ENCODE measurements at places on chromosomes 16 and 17.

- no peak for DNase-seq
Measured at GRCh38 chr17:21278450-21279197, 5.9 kb upstream of the MAP2K3 start.

- DNase-seq = no peak
Measured at GRCh38 chr16:2933136-2933535, 21.4 kb downstream of the FLYWCH1 start.

- no peak for DNase-seq
Measured at GRCh38 chr17:73774852-73775251, 130.6 kb upstream of the SDK2 start.

- no peak for DNase-seq
Measured at GRCh38 chr17:41308251-41308917, 725 bp downstream of the KRTAP16-1 start.

GRCh38 chr16:78224342-78224741 lies 124.9 kb downstream of the WWOX start:
- no peak for DNase-seq

DNA sequence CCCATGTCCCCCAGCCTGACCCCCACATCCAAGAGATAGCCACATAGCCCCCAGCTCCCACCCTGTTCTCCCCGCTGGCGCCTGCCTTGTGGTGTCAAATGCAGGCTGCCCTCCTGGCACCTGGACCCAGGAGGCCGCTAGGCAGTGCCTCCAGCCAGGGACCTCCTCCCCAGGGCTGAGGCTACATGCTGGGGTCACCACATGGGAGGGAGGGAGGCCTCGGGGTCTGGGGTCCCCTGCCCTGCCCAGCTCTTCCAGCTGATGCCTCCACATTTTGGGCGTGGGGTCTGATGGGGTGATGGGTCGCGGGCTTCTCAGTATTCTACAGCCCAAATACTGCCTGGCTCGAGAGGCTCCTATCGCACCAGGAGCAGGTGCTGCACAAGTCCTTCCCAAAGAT lies 9.5 kb downstream of the TBC1D26 start:
- DNase-seq = no peak

- DNase-seq = no peak
Measured at GRCh38 chr17:10512856-10513255, 5.5 kb downstream of the MYH1 start.

DNA sequence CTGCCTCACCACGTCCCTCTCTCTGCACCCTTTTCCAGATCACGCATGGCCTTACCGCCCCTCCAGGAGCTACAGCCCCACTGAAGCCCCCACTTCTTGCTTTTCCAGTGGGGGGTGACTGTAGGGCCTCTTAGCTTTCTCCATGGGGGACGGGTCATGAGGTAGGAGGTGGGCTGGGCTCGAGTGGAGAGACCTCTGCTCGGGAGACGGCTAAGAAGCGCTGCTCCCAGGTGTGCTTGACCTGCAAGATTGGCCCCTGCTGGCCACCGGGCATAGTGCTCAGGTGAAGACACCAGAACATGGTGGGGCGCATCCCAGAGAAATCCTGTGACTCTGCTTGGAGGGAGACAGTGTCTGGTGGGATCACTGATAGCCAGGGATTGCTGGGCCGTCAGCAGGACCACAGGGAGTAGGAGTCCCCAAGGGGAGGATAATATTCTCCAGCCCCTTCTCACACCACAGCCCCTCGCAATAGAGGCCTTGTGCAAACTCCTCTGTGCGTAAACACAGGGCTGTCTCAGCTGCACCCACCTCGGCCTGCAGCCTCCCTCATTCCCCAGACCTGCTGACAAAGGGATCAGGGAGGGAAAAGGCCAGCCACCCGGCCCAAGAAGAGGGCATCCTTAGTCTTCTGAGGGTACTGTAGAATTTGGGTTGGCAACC lies 8.9 kb upstream of the GALK1 start:
- DNase-seq = no peak

GRCh38 chr17:64470625-64471024 lies 21.7 kb downstream of the MILR1 start:
- DNase-seq = no peak

DNA sequence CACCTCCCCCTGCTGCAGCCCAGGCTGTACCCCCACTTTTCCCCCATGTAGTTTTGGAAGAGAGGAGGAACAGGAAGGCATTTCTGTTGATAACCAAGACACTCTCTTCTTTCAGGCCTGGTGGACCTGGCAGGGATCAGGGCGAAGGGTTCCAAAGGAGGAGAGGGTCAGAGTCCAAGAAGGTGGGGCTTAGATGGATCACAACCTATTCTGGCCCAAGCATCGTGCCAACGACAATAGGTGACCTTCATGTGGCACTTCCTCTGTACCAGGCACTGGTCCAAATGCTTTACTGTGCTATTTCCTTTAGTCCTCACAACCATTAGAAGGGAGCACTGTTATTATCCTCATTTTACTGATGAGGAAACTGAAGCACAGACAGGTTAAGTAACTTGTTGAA lies 84.3 kb downstream of the TMEM132E start:
- DNase-seq = no peak

GRCh38 chr17:58283674-58284612 lies 3.2 kb upstream of the MPO start:
- no peak for DNase-seq

DNA sequence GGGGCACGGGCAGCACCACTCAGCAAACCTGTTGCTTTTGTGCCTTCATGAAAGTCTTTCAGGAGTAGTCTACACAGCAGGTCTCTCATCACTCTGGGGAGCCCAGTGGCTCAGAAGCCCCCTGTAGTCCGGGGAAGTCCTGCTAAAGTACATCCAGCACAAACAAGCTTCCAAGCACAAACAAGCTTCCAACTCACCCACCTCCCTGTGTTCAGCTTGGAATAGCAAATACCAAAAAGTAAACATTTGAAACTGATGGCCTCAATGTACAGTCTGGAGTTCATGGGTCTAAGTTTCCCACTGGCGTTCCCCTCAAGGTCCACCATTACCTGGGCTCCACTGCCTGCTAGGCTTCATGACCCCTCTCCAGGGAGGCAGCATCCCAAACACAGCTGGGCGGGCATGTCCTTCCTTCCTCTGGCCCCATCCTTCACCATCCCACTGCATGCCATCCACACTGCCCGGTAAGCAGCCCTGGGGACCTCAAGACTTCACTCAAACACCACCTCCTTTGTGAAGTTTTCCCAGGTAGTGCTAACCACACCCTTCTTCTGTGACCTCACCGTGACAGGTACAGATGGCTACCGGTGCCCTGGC lies 62.8 kb upstream of the SIAH1 start:
- no peak for DNase-seq

DNA sequence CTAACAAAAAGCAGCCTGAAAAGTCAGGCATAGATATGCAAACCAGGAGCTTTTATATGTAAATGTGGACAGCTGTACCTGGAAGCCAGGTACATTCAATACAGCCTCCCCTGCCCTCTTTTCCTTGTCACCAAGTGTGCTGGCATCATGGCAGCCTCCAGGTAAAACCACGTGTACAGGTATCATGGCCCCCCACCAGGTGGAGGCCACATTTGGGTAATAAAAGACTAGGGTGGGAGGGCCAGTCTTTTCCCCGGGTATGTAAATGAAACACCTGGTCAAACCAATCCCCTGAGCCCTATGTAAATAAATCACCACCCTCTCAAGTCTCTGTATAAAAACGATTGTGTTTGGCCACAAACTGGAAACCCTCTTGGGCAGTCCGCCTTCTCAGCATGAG lies 226.4 kb upstream of the GOT2 start:
- DNase-seq = no peak

- DNase-seq = no peak
Measured at GRCh38 chr16:17511340-17511739, 40.6 kb upstream of the XYLT1 start.

- DNase-seq = no peak
Measured at GRCh38 chr17:2980211-2980903, 83.0 kb downstream of the OR1D5 start.

GRCh38 chr16:84308120-84308519 lies 13.4 kb downstream of the WFDC1 start:
- no peak for DNase-seq

GRCh38 chr17:50225701-50226240 lies 24.3 kb upstream of the COL1A1 start:
- DNase-seq = no peak

- no peak for DNase-seq
Measured at GRCh38 chr16:48451323-48451722, 66.1 kb upstream of the SIAH1 start.

Data from stimulated activated CD4-positive, alpha-beta T cell treated with anti-CD3 and anti-CD28 coated beads, Interleukin-1b, Interleukin-23, amount 100 ng/mL, for 1 hour (primary cell).